ENCODE measurements at places on chromosomes 6 and 20.

DNA sequence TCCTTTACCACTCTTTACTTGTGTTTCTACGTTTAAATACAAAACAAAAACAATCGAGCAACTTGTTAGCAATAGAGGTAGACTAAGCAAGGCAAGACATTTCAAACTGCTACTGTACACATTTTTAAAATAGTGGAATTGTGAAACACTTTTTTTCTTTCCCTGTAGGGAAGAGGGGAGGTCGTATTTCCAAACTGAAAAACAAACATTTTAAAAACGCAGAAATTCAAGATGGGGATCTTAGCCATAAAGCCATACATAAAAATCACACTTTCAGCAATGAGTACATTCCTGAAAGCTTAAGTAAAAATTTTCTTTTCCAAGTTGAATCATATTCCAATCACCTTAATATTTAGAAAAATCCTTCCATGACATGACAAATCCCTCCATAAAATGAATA is 267.6 kb downstream of the LAMA2 start:
- DNase-seq = no peak

DNA sequence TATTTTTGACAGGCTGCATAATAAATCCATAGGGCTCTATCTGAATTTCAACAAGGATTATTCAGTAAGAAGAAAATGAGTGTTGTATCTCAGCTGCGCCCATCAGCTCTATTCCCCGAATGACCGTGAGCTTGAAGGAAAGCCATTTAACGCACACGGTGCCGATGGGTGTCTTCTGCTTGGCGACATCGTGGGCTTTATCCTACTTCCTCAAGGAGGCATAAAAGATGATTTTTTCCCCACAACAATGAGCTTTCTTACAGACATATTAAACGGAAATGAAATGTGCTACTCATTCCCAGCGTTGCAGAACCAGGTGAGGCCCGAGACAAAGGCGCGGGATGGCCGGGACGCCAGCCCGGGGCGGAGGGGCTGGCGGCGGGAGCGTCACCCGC is 710 bp downstream of the DYNLT1 start:
- DNase-seq = no peak

- no peak for DNase-seq
Measured at GRCh38 chr6:69732640-69733039, 64.2 kb downstream of the LMBRD1 start.

- DNase-seq = no peak
Measured at GRCh38 chr20:17925141-17925939, 43.3 kb downstream of the SNX5 start.

DNA sequence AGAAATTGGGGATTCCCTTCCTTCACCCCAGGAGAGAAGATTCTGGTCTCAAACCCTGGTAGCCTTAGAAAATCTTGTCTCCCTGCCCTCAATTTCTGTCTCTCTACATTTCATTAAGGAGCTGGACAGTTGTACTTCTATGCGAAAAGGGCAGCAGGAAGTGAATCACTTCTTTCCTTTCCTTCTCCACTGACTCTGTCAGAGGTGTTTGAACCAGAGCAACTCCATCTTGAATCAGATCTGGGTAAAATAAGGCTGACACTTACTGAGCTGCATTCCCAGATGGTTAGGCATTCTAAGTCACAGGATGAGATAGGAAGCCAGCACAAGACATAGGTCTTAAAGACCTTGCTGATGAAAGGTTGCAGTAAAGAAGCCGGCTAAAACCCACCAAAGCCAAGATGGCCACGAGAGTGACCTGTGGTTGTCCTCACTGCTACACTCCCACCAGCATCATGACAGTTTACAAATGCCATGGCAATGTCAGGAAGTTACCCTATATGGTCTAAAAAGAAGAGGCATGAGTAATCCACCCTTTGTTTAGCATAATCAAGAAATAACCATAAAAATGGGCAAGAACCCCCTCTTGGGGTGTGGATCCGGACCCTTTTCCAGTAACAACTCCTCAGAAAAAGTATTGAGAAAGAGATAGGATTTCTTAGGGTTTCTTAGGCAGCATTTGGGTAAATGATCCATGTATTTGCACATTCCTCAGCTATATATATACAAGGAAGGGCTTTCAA is 95.8 kb upstream of the PLCB4 start:
- no peak for DNase-seq

- peak; percentile 57 for DNase-seq
Measured at GRCh38 chr6:149750136-149750609, 632 bp downstream of the PCMT1 start.

- DNase-seq = no peak
Measured at GRCh38 chr20:12014276-12014675, 96.6 kb downstream of the BTBD3 start.

DNA sequence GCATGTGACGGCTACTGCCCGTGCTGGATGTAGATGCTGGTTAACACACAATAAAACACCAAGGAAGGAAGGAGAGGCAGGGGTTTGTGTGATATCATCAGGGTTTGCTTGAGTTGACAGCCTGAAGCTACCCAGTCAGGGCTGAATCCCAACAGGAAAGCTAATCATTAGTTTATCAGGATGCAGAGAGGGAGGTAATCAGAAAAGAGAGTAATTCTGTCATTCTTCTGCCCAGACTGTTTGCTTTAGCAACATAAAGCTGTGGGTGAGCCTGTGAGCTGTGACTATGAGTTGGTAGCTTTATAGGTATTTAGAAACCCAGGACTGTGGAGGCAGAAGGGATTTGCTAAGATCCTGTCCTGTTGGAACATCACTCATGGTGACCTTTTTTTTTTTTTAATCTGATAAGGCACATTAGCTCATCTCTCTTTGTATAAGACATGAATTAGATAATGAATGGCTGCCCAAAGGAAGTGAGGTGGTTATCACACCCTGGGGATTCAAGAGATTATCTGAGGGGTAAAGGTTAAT is 79.3 kb downstream of the CAP2 start:
- no peak for DNase-seq

GRCh38 chr6:36679043-36679833 is 724 bp downstream of the CDKN1A start:
- DNase-seq = no peak

DNA sequence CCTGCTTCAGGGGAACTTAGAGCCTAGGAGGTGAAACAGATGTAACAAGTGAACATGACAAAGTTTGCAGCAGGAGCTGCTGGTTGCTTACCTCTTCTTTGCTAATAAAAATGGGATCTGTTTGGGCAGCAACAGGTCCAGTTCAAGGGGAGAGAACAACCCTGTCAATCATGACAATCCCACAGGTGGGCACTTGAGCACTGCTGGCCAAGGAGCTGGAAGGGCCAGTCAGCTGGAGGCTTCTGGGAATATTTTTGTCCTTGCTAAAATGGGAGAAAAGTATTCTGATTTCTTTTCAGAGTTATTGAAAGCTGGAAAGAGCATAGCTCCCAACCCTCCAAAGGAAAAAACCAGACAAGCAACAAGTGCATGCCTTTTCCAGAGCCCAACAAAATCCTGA is 477.7 kb upstream of the SULF2 start:
- DNase-seq = no peak

- no peak for DNase-seq
Measured at GRCh38 chr20:25669826-25670422, 26.7 kb downstream of the ZNF337 start.

DNA sequence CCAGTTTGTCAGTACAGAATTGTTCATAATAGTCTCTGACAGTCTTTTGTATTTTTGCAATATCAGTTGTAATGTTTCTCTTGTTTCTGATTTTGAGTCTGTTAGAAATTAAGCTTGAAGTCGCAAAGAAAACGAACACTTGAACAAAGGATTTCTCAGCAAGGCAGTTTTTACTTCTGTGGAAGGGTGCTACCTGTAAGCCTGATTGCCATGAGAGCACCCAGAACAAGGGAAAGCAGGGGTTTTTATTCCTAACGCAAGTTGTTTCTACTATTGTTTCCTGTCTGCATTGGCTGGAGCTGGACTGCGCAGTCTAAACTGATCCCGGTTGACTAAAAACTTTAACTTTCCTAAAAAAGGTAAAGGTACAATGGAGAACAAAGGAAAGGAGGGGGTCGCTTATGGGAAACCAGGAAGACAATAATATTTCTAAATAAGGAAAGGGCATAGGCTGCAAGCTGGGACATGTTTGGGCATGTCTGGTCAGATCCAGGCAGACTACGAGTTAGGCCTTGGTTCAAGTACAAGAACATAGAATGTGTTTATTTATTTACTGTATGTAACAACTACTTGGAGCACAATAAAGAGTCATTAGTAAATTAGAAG is 28.5 kb downstream of the HLA-B start:
- DNase-seq = no peak

- no peak for DNase-seq
Measured at GRCh38 chr6:66526061-66526460, 819.0 kb upstream of the EYS start.

- DNase-seq = peak; percentile 14
Measured at GRCh38 chr6:38443352-38444144, 196.2 kb downstream of the BTBD9 start.

DNA sequence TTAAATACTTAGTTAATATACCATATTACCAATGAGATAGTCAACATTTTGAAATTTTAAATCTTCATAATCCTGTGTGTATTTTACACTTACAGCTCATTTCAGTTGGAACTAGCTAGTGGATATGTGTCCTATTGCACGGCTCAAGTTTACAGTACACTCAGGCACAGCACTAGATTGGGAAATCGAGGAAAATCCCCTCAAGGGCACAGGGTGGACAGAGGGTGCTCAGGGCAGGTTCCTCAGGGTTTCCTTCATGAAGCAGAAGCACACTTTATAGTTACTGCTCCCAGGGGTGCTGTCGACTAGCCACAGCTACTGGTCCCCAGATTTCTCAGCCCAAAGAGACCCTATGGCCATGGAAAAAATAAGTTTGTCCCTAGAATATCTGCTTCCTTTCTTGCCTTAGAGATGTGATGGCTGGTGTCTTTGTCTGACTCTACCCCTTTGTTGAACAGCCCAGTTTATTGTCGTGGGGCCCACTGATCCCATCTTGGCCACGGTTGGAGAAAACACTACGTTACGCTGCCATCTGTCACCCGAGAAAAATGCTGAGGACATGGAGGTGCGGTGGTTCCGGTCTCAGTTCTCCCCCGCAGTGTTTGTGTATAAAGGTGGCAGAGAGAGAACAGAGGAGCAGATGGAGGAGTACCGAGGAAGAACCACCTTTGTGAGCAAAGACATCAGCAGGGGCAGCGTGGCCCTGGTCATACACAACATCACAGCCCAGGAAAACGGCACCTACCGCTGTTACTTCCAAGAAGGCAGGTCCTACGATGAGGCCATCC is 1.5 kb downstream of the BTN2A1 start:
- no peak for DNase-seq

GRCh38 chr6:37589941-37590340 is 90.2 kb upstream of the CCDC167 start:
- DNase-seq = no peak

GRCh38 chr6:106199331-106199730 is 113.2 kb downstream of the PRDM1 start:
- DNase-seq = no peak

- no peak for DNase-seq
Measured at GRCh38 chr20:32456869-32457478, 98.8 kb downstream of the ASXL1 start.

DNA sequence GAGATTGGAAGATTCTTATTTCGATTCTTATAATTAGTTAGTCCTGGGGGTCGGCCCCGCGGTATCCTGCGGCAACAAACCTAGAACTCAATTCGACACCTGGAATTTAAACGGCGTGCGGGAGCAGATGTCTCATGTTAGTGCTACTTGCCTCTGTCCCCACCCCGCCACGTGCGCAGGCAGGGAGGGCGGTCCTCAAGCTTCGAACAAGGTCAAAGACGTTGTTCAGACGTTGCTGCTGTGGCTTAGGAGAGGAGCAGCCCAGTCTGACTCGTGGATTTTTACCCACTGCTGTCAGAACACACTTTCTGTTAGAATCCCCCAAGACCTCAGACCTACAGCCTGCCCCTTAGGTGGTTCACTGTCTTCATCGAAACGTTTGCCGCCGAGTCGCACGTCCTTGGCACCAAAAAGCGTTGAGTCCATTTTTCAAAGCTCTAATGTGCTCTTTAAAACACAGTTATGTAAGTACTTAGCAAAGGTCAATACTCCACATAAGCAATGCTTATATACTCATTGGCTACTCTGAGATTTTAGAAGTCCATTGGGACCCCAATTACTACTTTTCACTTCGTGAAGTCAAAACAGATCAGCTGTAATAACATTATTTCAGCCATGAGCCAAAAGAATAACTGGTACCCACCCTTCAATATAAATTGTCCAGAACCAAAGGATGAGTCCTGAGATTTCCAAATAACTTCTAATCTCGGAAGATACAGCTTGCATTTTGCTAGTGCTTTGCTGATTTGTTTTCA is 2.7 kb upstream of the C6orf62 start:
- no peak for DNase-seq

- no peak for DNase-seq
Measured at GRCh38 chr6:144064402-144065212, 30.8 kb downstream of the SF3B5 start.

DNA sequence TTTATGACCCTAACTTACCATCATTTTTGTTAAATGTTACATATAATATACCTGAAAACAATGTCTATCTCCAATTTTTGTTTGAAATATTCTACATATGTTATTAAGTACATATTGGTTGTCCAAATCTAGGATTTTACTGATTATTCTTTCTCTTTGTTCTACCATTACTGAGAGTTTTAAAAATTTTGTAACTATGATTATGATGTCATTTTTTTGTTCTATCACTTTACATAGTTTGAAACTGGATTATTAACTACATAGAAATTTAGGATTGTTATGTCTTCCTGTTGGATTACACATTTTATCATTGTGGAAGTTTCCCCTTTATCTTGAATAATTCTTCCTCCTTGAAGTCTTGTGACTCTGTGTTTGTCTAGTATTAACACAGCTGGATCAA is 41.2 kb downstream of the LINC00237 start:
- DNase-seq = no peak

DNA sequence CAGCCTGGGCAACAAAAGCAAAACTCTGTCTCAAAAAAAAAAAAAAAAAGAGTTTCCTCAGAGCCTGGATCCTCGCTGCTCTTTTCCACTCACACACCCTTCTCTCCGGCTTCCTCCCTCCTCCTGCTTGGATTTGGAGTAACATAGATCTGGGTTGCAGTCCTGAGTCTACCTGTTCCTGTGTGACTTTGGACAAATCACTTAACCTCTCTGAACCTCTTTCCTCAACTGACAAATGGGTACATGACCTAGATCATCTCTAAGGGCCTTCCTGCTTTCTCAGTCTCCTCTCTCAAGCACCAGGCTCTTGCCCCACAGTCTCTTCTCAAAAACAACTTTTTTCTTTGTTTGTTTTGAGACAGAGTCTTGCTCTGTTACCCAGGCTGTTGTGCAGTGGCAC is 5.6 kb upstream of the R3HDML start:
- no peak for DNase-seq

DNA sequence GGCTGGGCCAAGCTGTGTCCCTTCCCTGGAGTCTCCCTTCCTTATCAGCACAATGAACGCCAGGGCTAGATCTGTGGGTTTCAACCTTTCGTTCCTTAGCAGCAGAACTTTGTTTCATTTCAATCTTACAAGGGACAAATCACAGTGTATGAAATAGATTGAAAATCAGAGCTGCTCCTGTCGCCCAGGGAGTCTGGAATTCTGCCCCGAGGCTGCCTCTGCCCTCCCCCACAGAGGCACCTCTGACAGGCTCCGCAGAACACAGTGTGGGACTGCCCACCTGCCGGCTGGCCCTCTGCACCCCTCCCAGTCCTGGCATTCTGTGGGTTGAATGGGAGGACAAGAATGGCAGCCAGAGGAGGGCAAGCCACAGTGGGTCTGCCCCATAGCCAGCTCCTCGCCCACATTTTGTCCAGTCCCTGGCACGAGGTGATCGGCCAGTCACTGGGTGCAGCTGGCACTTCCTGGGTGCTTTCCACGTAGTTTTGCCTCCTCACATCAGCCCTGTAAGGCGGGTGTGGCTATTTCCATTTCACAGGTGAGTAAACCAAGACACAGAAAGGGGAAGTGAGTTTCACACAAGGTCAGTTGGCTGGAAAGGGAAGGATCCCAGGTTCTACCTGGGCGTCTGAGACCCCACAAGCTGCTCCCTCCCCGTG is 26.1 kb downstream of the MANBAL start:
- no peak for DNase-seq

Measured in putamen (tissue), 1 donor.